AG04449 (cell line): ENCODE measurements at places on chromosomes 4 and X.

DNA sequence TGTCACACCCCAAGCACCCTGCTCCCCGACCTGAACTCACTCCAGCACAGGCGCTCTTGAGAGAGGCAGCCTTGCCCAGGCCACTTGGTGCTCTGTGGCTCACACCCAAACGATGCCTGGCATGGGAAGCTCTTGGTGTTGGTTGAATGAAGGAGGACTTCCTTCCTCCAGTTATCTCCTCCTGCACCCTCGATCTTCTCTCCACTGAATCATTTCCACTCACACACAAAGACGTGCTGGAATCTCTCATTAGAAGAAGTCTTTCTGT is 90.5 kb upstream of the TRIM2 start:
- no peak for DNase-seq

DNA sequence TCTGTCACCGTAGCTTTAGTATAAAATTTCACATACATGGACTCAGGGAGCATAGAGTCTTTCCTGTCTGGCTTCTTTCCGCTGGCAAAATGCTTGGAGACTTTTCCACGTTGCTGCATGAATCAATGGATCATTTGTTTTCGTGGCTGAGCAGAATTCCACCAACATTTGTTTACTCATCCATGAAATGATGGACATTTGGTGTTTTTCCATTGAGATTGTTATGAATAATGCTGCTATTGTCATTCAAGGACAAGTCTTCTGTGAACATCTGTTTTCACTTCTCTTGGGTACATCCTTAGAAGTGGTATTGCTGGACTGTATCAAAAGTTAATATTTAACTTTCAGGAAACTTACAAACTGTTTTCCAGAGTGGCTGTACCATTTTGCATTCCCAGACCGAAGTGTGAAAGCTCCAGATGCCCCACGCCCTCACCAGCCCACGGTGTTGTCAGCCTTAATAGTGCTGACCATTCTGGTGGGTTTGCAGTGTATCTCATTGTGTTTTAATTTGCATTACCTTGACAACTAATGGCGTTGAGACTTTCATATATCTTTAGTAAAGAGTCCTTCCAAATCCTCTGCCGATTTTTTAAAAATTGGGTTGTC is 5.8 kb upstream of the TMEM271 start:
- DNase-seq: no peak

- no peak for DNase-seq
Observed at GRCh38 chrX:124594017-124594651, 247.8 kb downstream of the SH2D1A start.

DNA sequence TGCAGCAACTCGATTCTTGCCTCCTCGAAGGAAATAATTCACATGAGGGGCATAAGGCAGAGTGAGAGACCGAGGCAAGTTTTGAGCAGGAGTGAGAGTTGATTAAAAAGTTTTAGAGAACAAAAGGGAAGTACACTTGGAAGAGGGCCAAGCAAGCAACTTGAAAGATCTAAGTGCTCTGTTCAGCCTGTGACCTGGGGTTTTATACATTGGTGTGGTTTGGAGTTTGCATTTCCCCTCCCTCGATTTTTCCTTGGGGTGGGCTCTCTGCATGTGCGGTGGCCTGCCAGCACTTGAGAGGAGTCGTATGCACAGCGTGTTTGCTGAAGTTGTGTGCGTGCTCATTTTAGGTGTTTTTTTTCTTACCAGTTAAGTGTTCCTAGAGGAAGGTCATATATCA is 356.4 kb downstream of the KLHL4 start:
- no peak for DNase-seq

- no peak for DNase-seq
Observed at GRCh38 chr4:136557396-136557795, 974.9 kb downstream of the PCDH18 start.

- no peak for DNase-seq
Observed at GRCh38 chr4:109902559-109903251, 10.0 kb upstream of the EGF start.

GRCh38 chrX:68059469-68059868 is 373.8 kb downstream of the OPHN1 start:
- DNase-seq: no peak

DNA sequence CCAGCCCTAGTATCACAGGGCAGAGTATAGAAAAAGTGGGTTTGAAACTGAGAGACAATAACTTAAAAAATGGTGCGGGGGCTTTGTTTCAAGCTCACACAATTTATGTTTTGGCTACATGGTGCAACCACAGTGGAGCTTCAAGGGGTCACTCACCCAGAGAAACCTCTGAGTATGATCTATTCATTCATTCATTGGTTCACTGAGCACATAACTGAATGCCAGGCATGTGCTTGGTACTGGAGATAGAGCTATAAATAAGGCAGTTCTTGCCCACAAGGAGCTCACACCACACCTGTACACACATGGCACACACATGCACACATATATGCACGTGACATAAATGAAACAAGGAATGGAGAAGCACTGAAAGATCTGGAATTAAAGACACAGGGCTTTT is 171.4 kb downstream of the NHS start:
- DNase-seq: no peak

GRCh38 chr4:5940470-5941203 is 47.8 kb upstream of the CRMP1 start:
- DNase-seq: no peak

GRCh38 chr4:159173886-159174285 is 71.0 kb downstream of the RAPGEF2 start:
- no peak for DNase-seq

GRCh38 chr4:123398853-123399626 is 2.4 kb downstream of the SPRY1 start:
- no peak for DNase-seq

DNA sequence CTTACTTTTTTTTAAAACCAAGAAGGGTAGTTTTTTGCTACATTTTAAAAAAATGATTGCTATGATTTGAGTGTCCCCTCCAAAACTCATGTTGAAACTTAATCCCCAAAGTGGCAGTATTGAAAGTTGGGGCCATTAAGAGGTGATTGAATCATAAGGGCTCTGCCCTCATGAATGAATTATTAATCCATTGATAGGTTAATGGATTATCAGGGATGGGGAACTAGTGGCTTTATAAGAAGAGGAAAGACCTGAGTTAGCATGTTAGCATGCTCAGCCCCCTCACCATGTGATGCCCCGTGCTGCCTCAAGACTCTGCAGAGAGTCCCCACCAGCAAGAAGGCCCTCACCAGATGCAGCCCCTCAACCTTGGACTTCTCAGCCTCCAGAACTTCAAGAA is 31.0 kb downstream of the SMIM43 start:
- DNase-seq: no peak

DNA sequence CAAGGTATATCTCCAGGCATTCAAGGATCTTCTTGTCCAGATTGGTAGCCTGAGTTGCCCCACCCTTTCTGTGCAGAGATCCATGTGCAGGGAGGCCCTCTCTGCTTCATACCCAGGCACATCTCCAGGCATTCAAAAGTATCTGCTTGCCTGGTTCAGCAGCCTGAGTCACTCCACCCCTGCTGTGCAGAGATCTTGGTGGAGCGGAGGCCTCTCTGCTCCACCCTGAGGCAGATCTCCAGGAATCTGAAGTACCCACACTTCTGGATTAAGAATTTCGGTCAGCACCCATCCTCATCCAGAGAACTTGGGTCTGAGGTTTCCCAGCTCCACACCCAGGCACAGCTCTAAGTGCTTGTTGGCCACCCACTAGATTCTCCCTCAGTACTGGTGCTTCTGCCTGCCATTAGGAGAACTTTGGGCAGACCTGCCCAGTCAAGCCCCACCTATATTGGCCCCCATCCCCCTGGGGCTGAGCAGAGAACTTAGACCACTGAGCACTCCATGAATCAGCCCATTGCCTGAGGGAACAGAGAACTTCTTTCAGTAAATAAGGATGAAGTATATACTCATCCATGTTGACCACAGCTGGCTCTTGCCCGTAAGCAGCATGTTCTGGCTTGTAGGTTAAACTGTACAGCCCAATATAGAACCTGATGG is 199.5 kb upstream of the ZCCHC13 start:
- no peak for DNase-seq

GRCh38 chrX:116031331-116031730 is 139.2 kb upstream of the AGTR2 start:
- no peak for DNase-seq

- no peak for DNase-seq
Observed at GRCh38 chr4:58301376-58301999, 1191.3 kb upstream of the IGFBP7 start.

- no peak for DNase-seq
Observed at GRCh38 chr4:124288706-124289486, 423.6 kb downstream of the ANKRD50 start.

DNA sequence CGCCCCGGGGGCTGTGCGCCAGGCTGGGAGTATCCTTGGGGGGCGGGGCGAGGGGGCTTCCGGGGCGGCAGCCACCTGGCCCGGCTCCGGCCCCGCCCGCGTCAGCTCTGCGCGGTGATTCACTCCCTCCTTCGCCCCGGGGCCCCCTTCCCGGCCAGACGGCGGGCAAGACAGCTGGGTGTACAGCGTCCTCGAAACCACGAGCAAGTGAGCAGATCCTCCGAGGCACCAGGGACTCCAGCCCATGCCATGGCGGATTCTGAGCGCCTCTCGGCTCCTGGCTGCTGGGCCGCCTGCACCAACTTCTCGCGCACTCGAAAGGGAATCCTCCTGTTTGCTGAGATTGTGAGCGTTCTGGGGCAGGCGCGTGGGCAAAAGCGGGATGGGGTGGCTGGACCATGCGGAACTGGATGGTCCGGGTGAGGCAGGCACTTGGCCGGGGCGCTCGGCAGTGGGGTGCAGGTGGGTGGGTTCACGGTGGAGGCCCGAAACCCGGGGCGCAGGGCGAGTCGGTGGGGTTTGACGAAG is at the start of gene PLP2:
Gene PLP2 (plus strand): TSS at position 147 of the 528 bp plus-strand sequence. CDS start 103 bp downstream, at position 250.
- DNase-seq: no peak

DNA sequence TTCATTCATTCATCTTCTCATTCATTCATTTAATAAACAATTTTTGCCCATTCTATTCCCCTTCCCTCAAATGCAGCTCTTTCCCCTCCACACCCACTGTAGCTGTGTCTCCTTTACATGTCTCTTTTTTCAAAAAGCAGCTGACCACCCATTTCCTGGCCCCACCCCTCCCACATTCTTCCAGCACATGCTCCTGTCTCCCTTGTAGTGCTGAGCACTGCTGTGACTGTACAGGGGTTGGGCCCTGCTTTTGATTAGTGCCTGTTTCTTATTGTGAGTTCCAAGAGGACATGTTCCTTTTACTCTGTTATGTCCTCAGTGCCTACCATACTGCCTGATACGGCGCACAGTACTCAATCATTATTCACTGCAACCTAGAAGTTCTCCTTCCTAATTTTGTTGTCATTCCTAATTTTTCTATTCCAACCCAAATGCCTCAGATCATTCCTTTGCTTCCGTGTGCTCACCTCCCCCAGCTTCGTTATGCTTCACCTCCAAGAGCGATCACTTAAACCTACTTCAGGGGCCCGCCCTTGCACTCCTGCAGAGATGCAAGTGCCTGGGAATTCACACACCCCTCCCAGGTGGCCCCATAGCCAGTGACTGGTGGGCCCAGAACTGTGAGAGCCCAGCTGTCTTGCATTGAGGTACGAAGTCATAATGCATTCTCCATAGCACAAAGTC is 152.2 kb downstream of the STK32B start:
- no peak for DNase-seq

GRCh38 chr4:122005064-122005755 is 53.4 kb upstream of the TRPC3 start:
- DNase-seq: peak; percentile 44

DNA sequence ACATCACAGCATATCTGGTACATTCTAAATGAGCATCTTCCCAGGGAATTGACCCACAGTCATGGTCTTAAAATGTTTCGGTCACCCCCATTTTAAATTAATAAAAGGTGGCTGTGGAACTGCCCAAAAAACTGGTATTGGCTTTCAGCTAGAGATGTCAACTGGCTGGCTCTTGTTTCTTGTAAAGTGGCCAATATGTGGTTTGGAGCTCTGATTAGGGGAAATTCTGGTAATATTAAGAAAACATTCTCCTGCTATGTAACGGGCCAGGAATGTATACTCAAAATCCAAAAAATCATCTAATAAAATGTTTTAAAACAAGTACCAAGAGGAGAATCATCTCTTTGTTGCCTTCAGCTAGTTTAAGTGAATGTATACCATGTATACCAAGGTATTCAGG is 62.0 kb upstream of the VCX2 start:
- DNase-seq: no peak

- no peak for DNase-seq
Observed at GRCh38 chrX:9728261-9728660, 37.4 kb downstream of the GPR143 start.

DNA sequence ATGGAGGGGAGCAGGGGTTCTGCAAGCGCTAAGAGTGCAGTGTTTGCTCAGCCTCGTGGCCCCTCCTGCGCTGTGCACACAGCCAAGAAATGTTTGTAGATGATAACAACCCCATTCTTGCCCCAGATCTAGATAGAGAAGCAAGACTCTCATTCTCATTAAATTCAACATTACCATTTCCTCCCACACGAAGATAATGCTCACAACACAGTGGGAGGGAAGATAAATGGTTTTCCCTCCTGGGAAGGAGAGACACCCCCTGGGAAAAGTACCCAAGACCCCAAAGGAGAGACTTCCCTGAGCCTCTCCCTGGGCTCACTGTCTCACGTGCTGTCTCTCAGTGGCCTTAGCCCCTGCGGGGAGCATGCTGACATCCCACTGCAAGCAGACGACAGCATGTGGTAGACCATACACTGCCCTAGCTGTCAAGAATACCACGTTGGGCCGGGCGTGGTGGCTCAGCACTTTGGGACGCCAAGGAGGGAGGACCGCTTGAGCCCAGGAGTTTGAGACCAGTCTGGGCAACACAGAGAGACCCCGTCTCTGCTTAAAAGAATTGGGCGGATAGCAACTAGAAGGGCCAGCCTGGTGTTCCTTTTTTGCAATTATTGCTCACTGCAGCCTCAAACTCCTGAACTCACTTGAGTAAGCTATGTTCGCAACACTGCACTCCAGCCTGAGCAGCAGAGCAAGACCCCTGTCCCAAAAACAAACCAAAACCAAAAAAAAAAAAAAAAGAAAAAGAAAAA is 34.9 kb upstream of the IQSEC2 start:
- DNase-seq: no peak

DNA sequence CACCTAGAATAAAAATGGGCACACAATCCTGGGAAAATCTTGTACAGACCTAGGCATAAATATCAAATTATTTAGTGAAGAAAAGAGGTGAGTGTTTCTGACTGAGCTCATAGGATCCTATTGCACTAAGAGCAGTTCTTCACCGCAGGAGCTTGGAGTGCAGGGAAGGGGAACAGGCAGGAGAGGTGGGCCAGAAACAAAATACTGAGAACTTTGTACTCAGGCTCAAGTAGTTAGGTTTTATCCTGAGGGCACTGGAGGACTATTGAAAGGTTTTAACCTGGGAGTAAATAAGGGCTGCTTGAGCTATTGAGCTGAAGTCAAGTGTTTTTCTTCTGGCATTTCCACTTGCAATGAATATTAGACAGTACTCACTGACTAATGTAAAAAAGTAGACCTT is 12.2 kb downstream of the EPHA5 start:
- no peak for DNase-seq

GRCh38 chr4:162793571-162793970 is 373.1 kb downstream of the NAF1 start:
- no peak for DNase-seq

GRCh38 chr4:146063143-146063542 is 112.4 kb upstream of the LSM6 start:
- DNase-seq: no peak
